ENCODE measurements at places on chromosomes 3 and 15.

GRCh38 chr15:93246266-93247242 lies 157.5 kb upstream of the RGMA start:
- DNase-seq: no peak

DNA sequence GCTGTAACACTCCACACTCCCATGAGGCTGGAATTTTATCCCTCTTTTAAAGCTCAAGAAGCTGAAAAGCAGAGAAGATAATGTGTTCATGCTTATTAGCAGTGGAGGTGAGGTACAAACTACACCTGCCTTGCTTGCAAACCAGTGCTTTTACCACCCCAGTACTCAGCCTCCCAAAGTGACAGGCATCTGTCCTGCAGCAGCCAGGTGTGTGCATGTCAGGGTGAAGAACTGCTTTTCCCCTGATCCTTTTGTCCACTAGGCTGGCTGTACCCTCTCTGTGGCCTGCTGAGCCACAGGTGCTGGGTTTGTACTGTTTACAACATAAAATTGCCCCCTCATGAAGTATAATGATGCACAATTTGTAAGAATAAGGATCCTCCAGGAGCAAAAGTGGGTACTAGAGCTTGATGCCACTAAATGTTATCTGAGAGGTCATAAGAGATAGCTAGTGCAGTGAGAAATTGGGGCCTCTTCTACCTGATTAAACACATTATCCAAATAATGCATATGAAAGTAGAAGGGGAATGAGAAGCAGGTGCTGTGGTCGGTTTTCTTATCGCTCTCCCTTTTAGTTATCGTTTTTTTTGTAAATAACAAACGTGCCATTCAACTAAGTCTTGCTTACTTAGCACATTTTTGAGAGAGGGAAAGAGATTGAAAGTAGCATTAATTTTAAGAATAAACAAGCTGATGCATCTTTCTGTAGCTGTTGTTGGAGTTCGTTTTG lies 39.2 kb upstream of the GADL1 start:
- DNase-seq: no peak

DNA sequence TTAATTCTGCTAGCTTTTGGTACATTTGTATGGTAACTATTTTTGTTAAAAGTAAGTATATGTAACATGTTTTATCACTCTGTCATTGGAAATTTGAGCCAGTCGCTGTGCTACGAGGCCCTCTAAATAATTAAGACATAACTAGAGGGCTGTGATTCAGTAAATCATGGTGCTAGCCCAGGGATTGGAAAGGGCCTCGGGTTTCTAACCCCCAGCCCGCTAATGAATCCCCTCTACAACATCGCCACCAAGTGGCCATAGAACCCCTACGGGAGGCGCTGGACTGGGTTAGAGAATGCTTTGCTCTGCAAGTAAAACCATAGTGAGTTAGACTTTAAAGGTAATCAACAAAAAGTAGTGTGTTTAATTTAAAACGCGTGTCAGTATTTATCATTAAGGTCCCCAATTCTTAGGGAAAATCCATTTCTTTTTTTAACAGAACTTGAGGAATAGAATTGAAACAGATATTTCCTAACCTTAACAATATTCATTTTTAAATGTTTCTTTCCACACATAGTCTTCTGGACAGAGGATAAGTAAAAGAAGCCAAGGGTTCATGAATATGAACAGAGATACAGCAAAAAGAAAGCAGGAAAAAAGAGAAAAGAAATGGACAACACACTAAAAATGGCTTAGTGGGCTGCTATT lies 744.7 kb downstream of the EPHA3 start:
- peak; percentile 49 for DNase-seq

DNA sequence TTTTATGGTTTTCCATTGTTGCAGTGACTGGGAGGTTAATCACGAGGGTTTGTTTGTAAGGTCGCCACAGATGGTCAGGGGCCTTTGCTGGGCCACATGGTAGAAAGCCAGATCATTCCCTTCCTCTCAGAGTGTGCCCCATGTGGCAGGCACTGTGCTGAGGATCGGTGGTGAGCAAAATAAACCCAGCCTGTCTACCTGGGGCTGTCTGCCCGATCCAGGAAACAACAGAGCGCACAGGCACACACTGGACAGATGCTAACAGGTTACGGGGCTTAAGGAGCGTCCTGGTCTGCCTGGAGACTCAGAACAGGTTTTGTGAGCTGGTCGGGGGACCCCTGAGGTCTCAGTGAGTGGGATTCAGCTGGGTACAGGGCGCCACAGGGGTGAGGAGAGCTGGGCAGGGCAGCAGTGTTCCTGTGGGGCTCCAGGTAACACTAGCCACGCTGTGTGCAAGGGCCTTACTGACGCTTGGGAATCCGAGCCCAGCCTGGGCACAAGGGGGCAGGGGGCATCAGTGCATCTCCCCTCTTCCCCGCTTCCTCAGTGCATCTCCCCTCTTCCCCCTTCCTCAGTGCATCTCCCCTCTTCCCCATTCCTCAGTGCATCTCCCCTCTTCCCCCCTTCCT lies 136.4 kb downstream of the DNAJB8 start:
- DNase-seq: no peak

DNA sequence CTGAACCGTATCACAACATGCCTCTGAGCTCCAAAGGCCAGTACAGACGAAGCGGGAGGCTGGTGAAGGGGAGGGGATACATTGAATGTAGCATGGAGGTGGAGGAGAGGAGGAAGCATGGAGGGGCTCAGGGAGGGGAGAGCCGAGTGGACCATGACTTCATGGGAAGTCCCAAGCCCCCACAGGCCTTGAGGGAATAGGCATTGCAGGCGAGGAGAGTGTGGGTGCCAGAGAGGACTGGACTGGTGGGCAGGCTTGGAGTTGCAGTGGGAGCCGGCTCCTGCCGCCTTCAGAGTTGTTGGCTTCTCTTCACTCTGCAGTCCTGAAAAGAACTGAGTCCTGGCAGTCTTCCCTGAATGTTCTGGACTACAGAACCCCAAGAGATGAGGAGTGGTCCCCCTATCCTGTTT lies 3.3 kb upstream of the RNU6-1 start:
- DNase-seq: no peak

GRCh38 chr15:46450810-46451182 lies 816.0 kb downstream of the SQOR start:
- no peak for DNase-seq

GRCh38 chr15:88493844-88494243 lies 26.3 kb downstream of the MRPS11 start:
- no peak for DNase-seq

DNA sequence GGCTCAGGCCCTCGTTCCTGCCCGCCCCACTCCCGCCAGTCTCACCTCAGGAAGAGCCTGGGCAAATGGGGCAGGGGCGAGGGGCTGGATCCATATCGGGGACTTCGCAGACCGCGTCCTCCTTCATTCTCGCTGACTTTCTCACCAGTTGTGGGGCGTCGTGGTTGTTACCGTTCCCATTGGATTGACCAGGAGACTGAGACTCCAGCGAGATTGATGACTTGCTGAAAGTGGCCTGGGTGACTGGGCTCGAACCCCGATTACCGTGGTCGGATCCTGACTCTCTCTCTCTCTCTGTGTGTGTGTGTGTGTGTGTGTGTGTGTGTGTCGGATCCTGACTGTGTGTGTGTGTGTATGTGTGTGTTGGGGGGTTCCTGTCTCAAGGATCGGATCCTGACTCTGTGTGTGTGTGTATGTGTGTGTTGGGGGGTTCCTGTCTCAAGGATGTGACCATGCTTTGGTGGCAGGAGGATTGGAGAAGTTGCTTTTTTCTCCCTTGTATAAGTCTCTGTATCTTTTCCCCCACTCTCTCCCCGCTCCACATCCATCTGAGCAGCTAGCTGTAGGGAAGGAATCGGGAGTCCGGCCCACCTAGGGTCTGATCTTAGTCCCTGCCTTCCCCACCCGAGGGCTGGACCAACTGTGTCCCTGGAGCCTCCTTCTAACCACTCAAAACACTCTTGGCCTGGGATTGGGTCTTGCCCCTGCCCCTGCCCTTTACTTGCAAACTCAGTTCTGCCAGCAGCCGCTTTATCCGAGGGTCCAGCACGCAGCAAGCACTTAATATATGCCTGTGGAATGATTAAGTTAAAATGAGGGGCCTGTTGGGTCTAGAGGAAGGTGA lies 603 bp downstream of the PLEKHO2 start:
- DNase-seq: no peak

- DNase-seq: no peak
These were observed 466.5 kb upstream of the PDZRN3 start for GRCh38 chr3:74091204-74091603.

DNA sequence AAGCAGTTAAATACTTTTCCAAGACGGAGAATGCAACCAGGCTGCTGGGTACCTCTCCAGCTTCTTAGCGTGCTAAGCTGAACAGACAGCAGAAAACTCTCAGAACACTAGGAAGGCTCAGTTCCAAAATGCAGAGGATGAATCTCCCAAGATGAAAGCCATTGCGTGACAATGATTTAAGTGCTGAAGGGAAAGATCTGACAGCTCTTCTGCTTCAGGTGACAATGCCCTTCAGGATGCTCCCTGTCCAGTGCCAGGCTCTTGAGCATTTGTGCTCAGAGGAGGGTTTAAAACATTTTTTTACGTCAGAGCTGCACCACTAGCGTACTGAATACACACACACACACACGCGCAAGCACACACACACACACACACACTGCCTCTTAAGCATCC lies 26.3 kb downstream of the ARHGEF3 start:
- DNase-seq: no peak

GRCh38 chr3:151093148-151093547 lies 7.7 kb downstream of the MED12L start:
- DNase-seq: no peak

DNA sequence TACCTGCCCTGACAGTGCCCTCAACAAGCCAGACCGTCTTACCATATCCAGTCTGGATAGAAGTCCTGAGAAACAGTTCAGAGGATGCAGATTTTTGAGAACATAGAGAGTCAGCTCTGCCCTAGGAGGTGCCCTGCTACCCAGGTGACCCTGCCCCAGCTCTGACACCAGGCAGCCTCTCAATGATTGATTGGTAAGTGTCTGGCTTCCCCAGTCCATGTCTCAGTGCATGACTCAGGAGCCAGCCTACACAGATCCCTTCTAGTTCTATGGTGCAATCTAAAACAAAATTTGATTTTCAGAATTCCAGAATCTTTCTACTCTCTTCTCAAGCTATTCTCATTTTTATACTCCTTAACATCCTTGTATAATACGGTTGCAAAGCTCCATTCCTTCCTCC lies 292.1 kb downstream of the VPS13C start:
- no peak for DNase-seq

GRCh38 chr15:64562003-64562640 lies 101.7 kb downstream of the ZNF609 start:
- no peak for DNase-seq

- peak; percentile 8 for DNase-seq
These were observed 292.0 kb upstream of the CCDC54 start for GRCh38 chr3:107085261-107085660.

- DNase-seq: peak; percentile 68
These were observed 29.2 kb downstream of the EPHB3 start for GRCh38 chr3:184590795-184591194.

- peak; percentile 2 for DNase-seq
These were observed 543.3 kb downstream of the ZBBX start for GRCh38 chr3:166836836-166837235.
